Ammon's horn (tissue), 1 donor: ENCODE measurements at places on chromosomes 6 and 20.
A peak's percentile ranks its signal among the peaks of the same experiment; 100 is the strongest.

DNA sequence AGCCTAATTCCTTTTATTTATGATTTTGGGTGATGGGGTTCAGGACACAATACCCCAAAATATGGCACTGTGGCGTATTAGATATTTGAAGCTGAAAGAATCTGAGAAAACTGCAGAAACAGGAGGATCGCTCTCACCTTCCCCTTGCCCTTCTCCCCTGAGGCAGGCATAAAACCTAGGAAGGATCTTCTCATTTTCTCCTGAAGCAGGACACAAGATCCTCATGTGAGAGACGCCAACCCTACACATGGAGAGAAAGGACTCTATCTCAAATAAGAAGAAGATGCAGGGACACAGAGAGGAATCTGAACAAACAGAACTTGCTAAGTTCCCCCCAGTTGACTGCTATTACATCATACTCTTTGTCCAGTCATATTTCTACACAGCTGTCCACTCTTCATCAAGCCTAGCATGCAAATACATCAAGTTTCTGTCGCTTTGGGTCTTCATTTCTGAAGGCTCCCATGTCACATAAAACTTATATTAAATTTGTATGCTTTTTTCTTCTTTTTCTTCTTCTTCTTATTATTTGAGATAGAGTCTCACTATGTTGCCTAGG, 109.0 kb downstream of the DTNBP1 start:
- DNase-seq: no peak

GRCh38 chr6:137843211-137843610, 23.8 kb upstream of the TNFAIP3 start:
- DNase-seq: no peak

DNA sequence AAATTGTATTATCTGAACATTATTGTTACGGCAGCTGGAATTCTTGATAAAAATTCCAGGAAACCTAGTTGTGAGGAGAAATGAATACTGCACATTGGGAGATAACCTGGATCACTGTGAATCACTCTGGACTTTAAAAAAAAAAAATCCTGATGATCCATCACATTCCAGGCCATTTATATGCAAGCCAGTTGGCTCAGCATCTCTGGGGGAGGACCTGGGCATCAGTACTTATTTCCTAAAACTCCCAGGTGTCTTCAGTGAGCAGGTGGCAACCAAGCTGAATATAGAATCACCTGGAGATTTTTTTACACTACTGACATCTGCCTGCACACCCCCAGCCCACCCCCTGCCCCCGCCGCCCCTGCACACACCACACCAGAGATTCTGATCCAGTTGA, 39.1 kb upstream of the SIRT5 start:
- DNase-seq: no peak

DNA sequence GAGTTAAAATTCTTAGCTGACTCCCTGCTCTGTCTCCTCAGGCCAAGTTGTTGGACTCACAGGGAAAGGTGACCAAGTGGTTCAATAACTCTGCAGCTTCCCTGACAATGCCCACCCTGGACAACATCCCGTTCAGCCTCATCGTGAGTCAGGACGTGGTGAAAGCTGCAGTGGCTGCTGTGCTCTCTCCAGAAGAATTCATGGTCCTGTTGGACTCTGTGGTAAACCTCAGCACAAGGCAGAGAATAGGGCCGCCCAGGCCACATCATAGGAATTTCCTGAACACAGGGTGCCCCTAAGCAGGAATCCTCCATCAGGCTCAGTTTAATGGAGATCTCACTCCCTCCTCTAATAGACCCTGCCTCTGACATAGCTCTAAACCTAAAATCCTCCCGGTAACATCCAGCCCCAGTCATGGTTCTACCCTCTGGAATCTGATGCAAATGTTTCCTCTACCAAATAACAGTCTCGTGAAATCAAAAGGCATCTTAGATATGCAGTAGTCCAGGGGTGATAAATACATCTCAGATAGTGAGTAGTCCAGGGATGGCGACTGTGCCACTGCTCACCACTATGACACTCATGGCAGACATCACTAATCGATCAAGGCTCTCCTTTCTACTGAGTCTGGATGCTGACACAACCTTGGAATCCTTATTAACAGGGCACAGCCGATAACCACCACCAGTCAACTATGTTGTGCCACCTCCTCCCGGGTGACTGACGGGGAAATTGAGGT, 18.3 kb downstream of the BPIFB1 start:
- no peak for DNase-seq

GRCh38 chr6:112275365-112275764, 21.0 kb upstream of the LAMA4 start:
- no peak for DNase-seq

GRCh38 chr6:161584051-161584450, 310.2 kb upstream of the AGPAT4 start:
- DNase-seq: peak; percentile 27

GRCh38 chr20:59821788-59822187, 111.6 kb downstream of the SYCP2 start:
- DNase-seq: no peak

- no peak for DNase-seq
These were observed 81.1 kb upstream of the PIM1 start for GRCh38 chr6:37088897-37089296.

DNA sequence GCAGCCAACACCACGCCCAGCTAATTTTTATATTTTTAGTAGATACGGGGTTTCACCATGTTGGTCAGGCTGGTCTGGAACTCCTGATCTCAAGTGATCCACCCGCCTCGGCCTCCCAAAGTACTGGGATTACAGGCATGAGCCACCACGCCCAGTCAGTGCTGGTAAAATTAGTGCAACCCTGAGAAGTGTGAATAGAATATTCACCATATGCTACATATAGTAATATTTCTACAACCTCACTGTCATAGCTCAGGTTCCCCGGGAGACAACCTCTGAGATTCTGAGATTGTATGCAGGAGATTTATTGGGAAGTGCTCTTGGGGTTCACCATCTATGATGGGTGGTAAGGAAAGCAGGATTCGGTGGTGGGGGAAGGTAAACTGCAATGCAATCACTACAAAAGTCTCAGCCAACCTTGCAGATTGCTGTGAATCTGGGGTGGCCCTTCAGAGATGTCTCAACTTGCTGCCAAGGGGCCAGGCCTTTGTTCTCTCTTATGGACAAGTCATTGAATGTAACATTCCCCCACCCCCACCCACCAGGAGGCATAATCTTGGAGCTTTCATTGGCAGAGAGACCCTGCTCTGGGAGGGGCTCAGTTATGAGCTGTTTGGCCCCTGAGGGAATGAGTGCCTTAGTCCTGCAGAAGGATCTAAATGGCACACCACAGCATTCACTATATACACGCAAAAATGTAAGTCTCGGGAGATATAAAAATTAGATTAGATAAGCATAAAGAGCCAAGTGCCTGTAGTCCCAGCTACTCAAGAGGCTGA, 34.0 kb upstream of the SEC63 start:
- DNase-seq: no peak

GRCh38 chr6:4447639-4448330, 312.4 kb upstream of the ECI2 start:
- DNase-seq: no peak

GRCh38 chr6:31621991-31622390, 1.5 kb downstream of the PRRC2A start:
- no peak for DNase-seq

- peak; percentile 63 for DNase-seq
These were observed 70.2 kb upstream of the BEND3 start for GRCh38 chr6:107185391-107185970.

DNA sequence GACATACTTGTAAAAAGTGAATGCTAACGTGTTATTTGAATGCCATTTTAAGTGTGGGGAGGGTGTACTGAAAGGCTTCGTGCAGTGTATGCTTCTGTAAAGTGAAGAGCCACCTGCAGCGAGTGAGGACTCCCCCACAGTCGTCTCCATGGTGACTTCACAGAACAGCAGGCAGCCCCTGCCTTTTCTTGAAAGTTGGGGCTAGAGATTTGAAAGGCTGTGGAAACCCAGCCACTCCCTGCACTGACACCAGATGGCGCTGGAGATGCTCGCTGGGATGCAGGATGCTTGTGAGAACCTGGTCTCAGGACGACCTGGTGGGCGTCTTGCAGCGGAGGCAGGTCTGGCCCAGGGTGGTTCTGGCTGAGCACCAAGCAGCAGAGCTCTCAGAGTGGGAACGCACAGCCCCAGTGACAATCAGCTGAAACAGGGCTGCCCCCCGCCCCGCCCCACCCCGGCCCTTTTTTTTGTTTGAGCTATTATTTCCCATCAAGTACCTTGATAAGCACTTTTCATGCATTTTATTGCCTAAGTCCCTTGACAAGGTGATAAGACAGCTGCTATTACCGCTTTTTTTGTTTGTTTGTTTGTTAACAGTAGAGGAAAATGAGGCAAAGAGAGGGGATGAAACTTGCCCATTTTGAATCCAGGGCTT, 150.3 kb downstream of the SYCP2 start:
- DNase-seq: peak; percentile 83

DNA sequence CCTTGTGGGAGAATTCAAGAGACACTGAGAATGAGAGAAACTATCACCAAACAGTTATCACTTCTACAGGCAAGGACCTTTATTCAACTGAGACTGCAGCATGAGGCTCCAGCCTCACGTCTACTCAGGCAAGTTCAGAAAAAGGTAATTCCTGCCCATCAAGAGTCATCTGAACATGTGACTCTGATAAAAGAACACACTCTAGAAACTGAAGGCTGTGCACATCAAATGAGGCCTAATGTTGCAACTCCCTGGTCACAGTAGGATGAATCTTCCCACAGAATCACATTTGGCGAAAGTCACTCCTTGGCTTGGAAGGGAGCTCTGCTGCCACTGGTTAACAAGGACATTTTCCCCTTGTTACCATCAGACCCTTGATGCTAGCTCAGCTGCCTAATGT, 71.2 kb upstream of the EMILIN3 start:
- DNase-seq: no peak

DNA sequence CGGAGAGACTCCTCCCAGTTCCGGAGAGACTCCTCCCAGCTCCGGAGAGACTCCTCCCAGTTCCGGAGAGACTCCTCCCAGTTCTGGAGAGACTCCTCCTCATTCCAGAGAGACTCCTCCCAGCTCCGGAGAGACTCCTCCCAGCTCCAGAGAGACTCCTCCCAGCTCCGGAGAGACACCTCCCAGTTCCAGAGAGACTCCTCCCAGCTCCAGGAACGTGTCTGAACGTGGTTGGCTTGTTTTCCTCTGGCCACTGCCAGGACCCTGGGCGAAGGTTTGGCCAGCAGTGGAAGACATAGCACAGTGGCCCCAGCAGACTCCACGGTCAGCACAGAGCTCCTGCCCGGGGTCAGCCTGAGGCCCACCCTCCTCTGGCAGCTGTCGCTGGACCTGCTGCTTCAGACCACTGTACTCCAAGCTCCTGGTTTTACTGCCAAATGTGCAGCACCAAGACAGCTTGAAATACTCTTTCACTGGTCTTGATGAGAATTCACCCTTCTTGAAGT, 122.3 kb upstream of the AFDN start:
- DNase-seq: no peak

- no peak for DNase-seq
These were observed 20.5 kb downstream of the CEBPB start for GRCh38 chr20:50211091-50211490.

DNA sequence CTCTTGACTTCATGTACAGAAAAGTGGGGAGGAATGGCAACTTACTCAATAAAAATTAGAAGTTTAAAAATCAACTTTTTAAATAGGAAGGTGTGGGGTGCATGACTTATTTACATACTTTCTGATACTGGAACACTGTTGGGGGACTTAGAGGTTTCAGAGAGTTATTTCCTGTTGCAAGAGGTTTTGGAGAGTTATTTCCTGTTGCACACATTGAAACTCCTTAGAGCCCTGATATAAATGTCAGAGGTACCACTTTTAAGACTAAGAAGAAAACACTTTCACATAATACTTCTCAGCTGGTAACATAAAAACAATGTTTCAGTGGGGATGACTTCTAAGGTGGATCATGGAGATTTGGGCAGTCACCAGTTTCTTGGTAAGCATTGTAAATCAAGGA, 579.9 kb downstream of the MMUT start:
- no peak for DNase-seq

GRCh38 chr6:104702126-104702841, 157.4 kb downstream of the HACE1 start:
- DNase-seq: no peak

- no peak for DNase-seq
These were observed 641.6 kb upstream of the AGPAT4 start for GRCh38 chr6:161915456-161915964.

DNA sequence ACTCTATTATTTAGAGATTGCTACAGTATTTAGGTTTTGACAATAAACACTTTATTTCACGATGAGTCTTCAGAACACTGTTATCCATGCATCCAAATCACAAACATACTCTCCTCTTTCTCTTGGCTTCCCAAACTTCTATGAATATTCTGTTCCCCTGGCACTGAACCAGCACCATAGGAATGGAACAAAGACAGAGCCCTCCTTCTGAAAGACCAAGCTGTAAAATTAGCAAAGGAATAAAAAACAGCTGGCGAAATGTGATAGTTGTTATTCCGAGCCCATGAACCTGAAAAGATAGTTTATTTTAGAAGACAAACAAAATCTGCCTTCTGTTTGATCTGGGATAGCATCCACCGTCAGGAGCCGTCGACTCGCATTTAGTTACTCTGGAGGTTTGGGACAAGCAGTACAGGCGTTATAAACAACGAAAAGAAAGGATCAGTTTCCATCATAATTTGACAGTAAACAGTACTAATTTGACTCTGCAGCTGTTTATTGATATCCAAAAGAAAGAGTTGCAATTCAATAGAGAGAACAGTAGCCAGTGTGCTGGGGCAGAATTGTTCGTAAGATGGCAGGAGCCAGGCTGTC, 161.4 kb downstream of the CLIC5 start:
- DNase-seq: no peak
